Adrenal gland (tissue), 19 donors: ENCODE measurements at places on chromosomes 11 and 22. TPM values are rescaled to one million over a fixed set of nuclear protein-coding genes. Genes with fewer than 3 reads are reported as not detected.

SCT gene
- total RNA-seq = not detected

CXCR5 gene
- total RNA-seq = not detected

TMA7B gene
- total RNA-seq = not detected

CARNS1 gene
- total RNA-seq = 0.35 TPM

FBLN1 gene
- 287 TPM for total RNA-seq

PSMA1 gene
- total RNA-seq = 101 TPM

GGTLC2 gene
- total RNA-seq = not detected

LRRC75B gene
- 7.2 TPM for total RNA-seq

APOL5 gene
- not detected for total RNA-seq

RIMBP3B gene
- not detected for total RNA-seq

MMP3 gene
- 0.14 TPM for total RNA-seq

MUC5B gene
- total RNA-seq = not detected

BATF2 gene
- 34.5 TPM for total RNA-seq

NUMA1 gene
- 87.5 TPM for total RNA-seq

HOATZ gene
- total RNA-seq = not detected

SCGB1D1 gene
- total RNA-seq = not detected

TIMP3 gene
- total RNA-seq = 118 TPM

CNTF gene
- 0.85 TPM for total RNA-seq

TMEM223 gene
- 40.8 TPM for total RNA-seq

FAM111B gene
- total RNA-seq = 0.50 TPM

LGR4 gene
- 58.9 TPM for total RNA-seq

OR52E8 gene
- not detected for total RNA-seq

ARFIP2 gene
- total RNA-seq = 108 TPM

SLC6A5 gene
- total RNA-seq = not detected

TIGD3 gene
- 0.11 TPM for total RNA-seq

CCDC73 gene
- not detected for total RNA-seq

COPB1 gene
- total RNA-seq = 81.3 TPM

KIF18A gene
- total RNA-seq = 1.0 TPM

RFPL2 gene
- total RNA-seq = not detected

UBQLNL gene
- 0.29 TPM for total RNA-seq

MRGPRX3 gene
- total RNA-seq = not detected

NPAS4 gene
- total RNA-seq = 0.55 TPM

CALCA gene
- total RNA-seq = not detected

SCARF2 gene
- 21.8 TPM for total RNA-seq

LRRC55 gene
- 0.25 TPM for total RNA-seq

TAF1D gene
- 109 TPM for total RNA-seq

PHF21A gene
- 41.3 TPM for total RNA-seq

NXPE2 gene
- not detected for total RNA-seq
